ENCODE measurements at places on chromosomes 6 and 20. TPM values are rescaled to one million over a fixed set of nuclear protein-coding genes. Genes with fewer than 3 reads are reported as not detected.

Gene ADTRP
- total RNA-seq: 1.7 TPM

Gene UNC93A
- total RNA-seq: not detected

Gene SUMO4
- total RNA-seq: 2.1 TPM

Gene SLC16A10
- 10.6 TPM for total RNA-seq

Gene CAGE1
- total RNA-seq: 0.21 TPM

DNA sequence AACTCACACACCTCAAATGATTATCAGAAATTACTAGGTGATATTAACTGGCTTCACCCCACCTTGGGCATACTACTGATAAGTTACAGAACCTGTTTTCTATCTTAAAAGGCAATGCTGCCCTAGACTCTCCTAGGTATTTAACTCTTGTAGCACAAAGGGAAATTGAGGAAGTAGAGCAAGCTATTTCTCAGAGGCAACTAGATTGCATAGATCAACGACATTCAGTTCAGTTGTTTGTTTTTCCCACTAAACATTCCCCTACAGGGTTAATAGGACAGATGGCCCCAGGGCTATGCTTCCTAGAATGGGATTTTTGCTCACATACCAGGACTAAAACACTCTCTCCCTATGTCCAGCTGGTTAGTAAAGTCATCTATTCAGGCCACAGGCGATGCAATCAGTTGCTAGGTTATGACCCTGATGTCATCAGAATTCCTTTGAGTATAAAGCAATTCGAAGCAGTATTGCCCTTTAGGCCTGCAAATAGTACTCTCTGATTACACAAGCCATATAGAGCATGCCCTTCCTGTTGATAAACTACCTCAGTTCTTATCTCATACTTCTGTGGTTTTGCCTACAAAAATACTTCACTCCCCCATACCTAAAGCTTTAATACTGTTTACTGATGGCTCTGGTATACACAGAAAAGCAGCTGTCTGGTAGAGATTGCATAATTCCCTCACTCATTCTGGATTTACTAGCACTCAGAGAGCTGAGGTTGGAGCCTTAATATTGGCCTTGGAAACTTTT is 67.4 kb upstream of the ASCC3 start:
- DNase-seq: no peak
